ENCODE measurements at places on chromosomes 13 and 19.

DNA sequence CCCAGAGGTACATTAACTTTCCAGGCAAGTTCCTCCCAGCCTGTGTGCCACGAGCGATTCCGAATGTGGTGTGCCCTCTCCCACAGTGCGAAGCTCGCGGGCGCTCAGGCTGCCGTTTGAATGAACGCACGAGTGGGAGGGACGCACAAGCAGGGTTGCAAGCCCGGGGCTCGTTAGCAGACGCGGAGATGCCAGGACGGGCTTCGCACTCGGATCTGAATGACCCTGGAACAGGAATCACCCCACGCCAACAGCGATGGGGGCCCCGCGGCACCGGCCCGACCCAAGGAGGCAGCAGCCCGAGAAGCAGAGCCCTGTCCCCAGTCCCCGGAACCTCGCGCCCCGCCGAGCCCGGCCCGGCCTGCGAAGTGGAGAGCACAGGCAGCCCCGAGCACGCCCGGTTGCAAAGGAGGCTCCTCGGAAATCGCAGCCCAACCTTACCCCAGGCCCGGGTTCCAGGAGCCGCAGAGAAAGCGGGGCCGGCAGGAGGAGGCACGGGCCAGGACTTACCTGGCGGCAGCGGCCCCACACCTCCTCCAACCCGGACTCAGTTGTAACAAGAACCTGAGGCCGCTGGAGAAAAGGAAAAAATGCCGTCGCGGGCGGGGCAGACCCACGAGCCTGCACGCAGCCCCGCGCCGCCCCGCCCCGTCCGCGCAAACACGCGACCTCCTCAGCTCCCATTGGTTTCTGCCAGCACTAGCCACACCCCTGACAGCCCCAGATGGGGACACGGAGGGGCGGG, at the start of gene SLC25A30:
Gene SLC25A30, minus strand, starts transcription at position 584 of the 745 bp plus-strand sequence. CDS start 6,948 bp downstream, outside the sequence.
- no peaks in the 10 kb centered on the region for H3K36me3 ChIP-seq
- DNase-seq, result peak; percentile 95
- H3K27ac ChIP-seq, result peak within 1 kb of the TSS; percentile 44
- no peaks in the 10 kb centered on the region for H3K4me1 ChIP-seq
- H3K27me3 ChIP-seq, result no peaks in the 10 kb centered on the region
- H3K4me3 ChIP-seq, result peak within 1 kb of the TSS; percentile 82

- DNase-seq, result no peak
- no peaks in the 10 kb centered on the region for H3K36me3 ChIP-seq
- H3K27ac ChIP-seq, result no peak overlapping the region
- H3K4me1 ChIP-seq, result no peaks in the 10 kb centered on the region
Observed at GRCh38 chr13:92265408-92265807, 867.0 kb downstream of the GPC5 start.

DNA sequence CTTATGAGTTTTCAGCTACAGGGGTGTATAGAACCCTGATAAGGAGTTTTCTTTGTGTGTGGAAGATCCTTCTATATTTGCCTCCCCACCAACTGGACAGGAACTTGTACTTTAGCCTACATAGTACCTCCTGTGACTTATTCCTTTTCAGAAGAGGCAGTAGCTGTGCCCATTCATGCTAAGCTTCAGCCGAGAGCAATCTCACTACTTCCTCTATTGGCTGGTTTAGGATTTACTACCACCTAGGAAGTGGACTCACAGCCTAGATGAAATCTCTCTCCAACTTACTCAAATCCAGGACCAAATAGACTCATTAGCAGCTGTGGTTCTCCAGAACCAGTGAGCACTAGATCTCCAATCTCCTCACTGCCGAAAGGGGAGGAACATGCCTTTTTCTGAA, 2.3 kb upstream of the REX1BD start:
- no peak overlapping the region for H3K27ac ChIP-seq
- H3K36me3 ChIP-seq, result no peaks in the 10 kb centered on the region
- DNase-seq, result no peak
- H3K4me1 ChIP-seq, result 0 out of 2 replicates have a peak, but pooled peaks cover 3% of the 10 kb centered on the region
- no peak overlapping the region for H3K4me3 ChIP-seq
- H3K27me3 ChIP-seq, result peaks cover 9% of the 10 kb centered on the region

DNA sequence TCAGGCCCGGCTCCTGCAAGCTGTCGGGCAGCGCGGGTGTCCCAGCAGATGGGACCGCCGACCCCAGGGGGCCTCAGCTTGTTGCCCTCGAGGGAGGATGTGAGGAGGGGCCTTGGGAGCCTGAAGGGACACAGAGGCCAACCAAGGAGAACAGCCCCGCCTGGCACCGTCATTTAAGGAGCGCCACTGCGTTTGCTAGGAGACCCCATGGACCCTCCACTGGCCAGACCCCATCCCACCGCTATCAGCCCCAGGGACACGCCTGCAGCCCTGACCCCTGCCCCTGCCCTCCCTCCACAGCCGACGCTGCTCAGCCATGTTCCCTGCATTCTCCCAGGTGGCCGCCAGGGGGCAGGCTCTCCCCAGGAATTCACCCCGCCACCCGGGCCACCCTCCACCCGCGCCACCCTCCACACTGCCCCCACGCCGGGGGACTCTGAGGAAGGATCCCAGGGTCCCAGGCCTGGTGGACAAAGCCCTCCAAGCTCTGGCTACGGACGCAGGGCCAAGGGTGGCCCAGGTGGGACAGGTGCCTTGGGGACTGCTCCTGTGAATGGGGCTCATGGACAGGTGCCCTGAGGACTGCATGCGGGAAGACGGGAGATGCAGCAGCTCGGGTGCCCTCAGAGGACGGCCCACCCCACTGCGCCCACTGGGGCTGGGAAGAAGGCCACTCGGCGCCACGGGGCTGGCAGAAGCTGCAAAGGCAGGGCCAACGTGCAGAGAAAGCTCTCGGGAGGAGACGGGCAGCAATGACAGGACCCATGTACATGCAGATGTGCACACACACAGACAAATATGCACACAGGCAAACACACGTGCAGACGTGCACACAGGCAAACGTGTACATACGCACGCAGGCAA, 34.4 kb downstream of the PIP5K1C start:
- no peak overlapping the region for H3K4me3 ChIP-seq
- no peaks in the 10 kb centered on the region for H3K27me3 ChIP-seq
- DNase-seq, result peak; percentile 46
- peaks cover 9% of the 10 kb centered on the region for H3K4me1 ChIP-seq
- H3K36me3 ChIP-seq, result peaks cover 6% of the 10 kb centered on the region

GRCh38 chr13:82747291-82747690, 1135.0 kb downstream of the SLITRK1 start:
- no peak for DNase-seq
- no peak overlapping the region for H3K27ac ChIP-seq
- H3K4me1 ChIP-seq, result peaks cover 11% of the 10 kb centered on the region
- H3K4me3 ChIP-seq, result no peak overlapping the region

GRCh38 chr19:40650749-40651305, 39.6 kb downstream of the NUMBL start:
- H3K4me3 ChIP-seq, result no peak overlapping the region
- 0 out of 2 replicates have a peak, but pooled peaks cover 4% of the 10 kb centered on the region for H3K27me3 ChIP-seq
- H3K4me1 ChIP-seq, result 0 out of 2 replicates have a peak, but pooled peaks cover 6% of the 10 kb centered on the region
- H3K36me3 ChIP-seq, result no peaks in the 10 kb centered on the region

DNA sequence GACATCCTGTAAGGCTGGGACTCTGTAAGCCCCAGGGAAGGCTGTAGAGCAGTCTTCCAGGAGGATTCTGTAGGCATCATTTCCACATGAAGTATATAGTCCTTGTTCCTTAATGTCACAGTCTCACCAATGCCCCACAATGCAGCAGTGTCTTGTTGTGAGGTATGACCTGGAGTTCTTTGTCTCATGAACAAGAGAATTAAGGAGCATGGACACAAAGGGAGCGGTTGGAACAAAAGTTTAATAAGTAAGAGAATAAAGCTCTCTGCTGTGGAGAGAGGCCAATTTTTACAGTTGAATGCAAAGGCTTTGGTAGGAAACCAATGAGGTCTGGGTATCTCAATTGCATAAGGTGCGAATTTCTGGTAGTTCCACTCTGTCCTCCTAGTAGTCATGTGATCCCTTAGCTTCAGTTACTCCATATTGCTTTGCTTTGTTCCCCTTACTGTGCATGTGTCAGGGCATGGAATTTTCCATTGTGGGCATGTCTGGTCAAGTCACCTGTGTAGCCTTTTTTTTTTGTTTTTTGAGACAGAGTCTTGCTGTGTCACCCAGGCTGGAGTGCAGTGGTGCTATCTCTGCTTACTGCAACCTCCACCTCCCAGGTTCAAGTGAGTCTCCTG, 124.3 kb upstream of the TMTC4 start:
- no peak for DNase-seq
- H3K4me1 ChIP-seq, result no peaks in the 10 kb centered on the region
- no peaks in the 10 kb centered on the region for H3K27me3 ChIP-seq

DNA sequence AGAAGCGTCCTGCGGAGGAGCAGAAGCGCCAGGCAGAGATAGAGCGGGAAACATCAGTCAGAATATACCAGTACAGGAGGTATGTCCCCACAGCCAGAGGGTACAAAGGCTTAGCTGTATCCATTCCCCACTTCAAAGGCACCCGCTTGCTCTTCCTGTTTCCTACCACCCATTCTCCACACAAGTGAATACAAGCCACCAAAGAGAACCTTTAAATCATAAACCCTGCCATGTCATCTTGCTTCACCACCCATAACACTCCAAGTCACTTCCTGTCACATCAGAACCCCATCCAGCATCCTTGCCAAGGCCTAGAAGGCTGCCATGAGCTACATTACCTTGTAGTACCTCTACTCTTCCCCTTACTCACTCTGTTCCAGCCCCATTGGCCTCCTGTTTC, 205.8 kb downstream of the LMO7 start:
- H3K27ac ChIP-seq, result no peak overlapping the region
- H3K36me3 ChIP-seq, result peaks cover 50% of the 10 kb centered on the region
- H3K4me3 ChIP-seq, result no peak overlapping the region
- H3K4me1 ChIP-seq, result no peaks in the 10 kb centered on the region
- no peak for DNase-seq
- H3K27me3 ChIP-seq, result no peaks in the 10 kb centered on the region

DNA sequence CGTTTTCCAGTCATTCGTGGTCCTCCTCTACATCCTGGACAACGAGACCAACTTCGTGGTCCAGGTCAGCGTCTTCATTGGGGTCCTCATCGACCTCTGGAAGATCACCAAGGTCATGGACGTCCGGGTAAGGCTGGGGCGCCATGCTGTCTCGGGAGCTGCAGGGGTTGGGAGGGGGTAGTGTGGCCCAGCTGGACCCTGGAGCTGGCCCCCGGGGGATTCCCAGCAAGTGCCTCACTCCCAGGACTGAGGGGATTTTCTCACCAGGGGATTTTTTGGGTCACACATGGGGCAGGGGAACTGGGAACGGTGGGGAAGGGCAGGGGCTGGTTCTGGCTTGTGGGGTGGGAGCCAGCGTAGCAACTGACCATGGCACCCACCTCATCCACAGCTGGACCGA, 10.8 kb upstream of the RELB start:
- no peak overlapping the region for H3K4me3 ChIP-seq
- H3K4me1 ChIP-seq, result no peaks in the 10 kb centered on the region
- no peak for DNase-seq
- H3K27me3 ChIP-seq, result no peaks in the 10 kb centered on the region
- no peaks in the 10 kb centered on the region for H3K36me3 ChIP-seq
- H3K27ac ChIP-seq, result no peak overlapping the region

GRCh38 chr13:48068036-48068435, 26.9 kb downstream of the MED4 start:
- peaks cover 68% of the 10 kb centered on the region for H3K36me3 ChIP-seq
- H3K4me1 ChIP-seq, result no peaks in the 10 kb centered on the region
- H3K27ac ChIP-seq, result no peak overlapping the region
- H3K27me3 ChIP-seq, result no peaks in the 10 kb centered on the region
- no peak for DNase-seq
- H3K4me3 ChIP-seq, result no peak overlapping the region

DNA sequence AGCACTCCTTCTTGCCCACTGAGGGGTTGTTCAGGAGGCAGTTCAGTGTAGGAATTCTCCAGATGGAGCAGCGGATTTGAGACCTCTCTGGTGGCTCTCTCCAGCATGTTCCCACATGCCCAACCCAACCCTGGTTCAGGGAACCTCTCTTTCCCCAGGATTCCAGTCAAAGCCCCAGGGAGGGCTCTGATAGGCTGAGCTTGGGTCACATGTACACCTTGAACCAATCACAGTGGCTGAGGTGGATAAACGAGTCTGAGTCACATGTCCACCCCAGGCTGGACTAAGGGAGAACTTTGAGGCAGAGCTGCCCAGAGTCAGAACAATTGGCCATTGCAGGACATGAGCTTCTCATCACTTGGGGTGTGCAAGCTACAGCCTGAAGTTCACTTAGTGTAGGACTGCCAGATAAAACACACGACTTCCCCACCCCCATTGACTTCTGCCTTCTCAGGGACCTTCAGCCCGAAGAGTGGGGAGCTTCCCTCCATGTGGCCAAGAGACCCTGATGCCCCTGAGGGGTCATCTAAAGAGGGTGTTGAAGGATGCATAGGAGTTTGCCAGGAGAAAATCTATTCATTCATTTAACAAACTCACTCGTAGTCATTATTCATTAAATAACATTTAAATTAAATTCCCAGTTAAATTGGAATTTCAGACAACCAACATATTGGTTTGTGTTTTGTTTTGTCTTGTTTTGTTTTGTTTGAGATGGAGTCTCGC, 4.0 kb upstream of the MAST3 start:
- H3K4me3 ChIP-seq, result no peak overlapping the region
- peaks cover 21% of the 10 kb centered on the region for H3K27me3 ChIP-seq
- no peaks in the 10 kb centered on the region for H3K36me3 ChIP-seq
- peak; percentile 68 for DNase-seq

GRCh38 chr13:31431722-31432137, 232.0 kb downstream of the B3GLCT start:
- H3K27me3 ChIP-seq, result no peaks in the 10 kb centered on the region
- H3K27ac ChIP-seq, result no peak overlapping the region
- no peaks in the 10 kb centered on the region for H3K36me3 ChIP-seq
- H3K4me1 ChIP-seq, result peaks cover 9% of the 10 kb centered on the region
- H3K4me3 ChIP-seq, result no peak overlapping the region

DNA sequence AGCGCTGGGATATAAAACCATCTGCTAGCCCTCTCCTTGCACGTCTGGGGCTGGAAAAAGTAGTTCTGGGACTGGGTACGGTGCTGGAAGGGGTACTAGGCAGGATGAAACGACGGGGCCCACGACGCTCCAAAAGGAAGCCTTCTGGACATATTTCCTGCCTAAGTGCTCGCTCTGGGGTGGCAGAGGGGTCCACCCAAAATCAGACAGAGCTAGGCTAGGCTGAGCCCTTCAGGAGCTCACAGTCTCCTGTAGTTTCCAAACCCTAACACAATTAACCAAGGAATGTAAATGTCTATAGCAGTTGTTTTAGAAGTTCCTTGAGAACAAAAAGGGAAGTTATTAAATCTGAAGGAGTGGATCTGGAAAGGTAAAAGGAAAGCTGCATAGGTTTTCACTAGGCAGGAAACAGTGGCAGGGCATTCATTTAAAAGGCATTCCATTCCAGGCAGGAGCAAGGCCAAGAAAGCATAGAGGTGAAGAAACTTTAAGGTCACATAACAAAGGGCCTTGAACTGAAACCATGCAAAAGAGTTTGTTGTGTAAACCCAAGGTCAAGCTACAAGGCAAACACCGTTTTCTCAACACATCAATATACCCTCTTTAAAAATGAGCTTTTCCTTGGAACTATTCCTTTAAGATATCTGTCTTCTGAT, 634 bp upstream of the DIAPH3 start:
- H3K27me3 ChIP-seq, result no peaks in the 10 kb centered on the region
- H3K27ac ChIP-seq, result peak overlapping the region; percentile 96
- peaks cover 22% of the 10 kb centered on the region for H3K36me3 ChIP-seq
- no peak for DNase-seq

- H3K27ac ChIP-seq, result no peak overlapping the region
- no peaks in the 10 kb centered on the region for H3K36me3 ChIP-seq
- no peak overlapping the region for H3K4me3 ChIP-seq
- H3K27me3 ChIP-seq, result no peaks in the 10 kb centered on the region
Observed at GRCh38 chr19:54035215-54036178, 28.2 kb downstream of the VSTM1 start.

GRCh38 chr19:896434-896833, 3.1 kb downstream of the RNU6-9 start:
- H3K4me3 ChIP-seq, result no peak overlapping the region
- H3K27me3 ChIP-seq, result no peaks in the 10 kb centered on the region
- no peak overlapping the region for H3K27ac ChIP-seq
- no peak for DNase-seq
- no peaks in the 10 kb centered on the region for H3K4me1 ChIP-seq
- H3K36me3 ChIP-seq, result peaks cover 4% of the 10 kb centered on the region
